Fibroblast of lung (primary cell): ENCODE measurements at places on chromosomes 5 and 9. TPM values are rescaled to one million over a fixed set of nuclear protein-coding genes. Genes with fewer than 3 reads are reported as not detected.

Gene EIF4E1B
- not detected in 2 replicates for total RNA-seq

Gene GRXCR2
- total RNA-seq = not detected in 2 replicates

Gene OR1Q1
- not detected in 2 replicates for total RNA-seq

Gene DBH
- not detected in 2 replicates for total RNA-seq

Gene KCNN2
- total RNA-seq = 0.50 TPM in 1 of 2 replicates, not detected in the other

Gene LHX3
- total RNA-seq = not detected in 2 replicates

Gene ASS1
- total RNA-seq = 223 and 276 TPM in 2 replicates

Gene ORM2
- total RNA-seq = not detected in 2 replicates

Gene EPB41L4B
- 1.5 and 2.8 TPM in 2 replicates for total RNA-seq
